ENCODE measurements at places on chromosomes 16 and 17.

GRCh38 chr16:9297437-9298113 is 206.1 kb downstream of the HAPSTR1 start:
- no peak for DNase-seq

DNA sequence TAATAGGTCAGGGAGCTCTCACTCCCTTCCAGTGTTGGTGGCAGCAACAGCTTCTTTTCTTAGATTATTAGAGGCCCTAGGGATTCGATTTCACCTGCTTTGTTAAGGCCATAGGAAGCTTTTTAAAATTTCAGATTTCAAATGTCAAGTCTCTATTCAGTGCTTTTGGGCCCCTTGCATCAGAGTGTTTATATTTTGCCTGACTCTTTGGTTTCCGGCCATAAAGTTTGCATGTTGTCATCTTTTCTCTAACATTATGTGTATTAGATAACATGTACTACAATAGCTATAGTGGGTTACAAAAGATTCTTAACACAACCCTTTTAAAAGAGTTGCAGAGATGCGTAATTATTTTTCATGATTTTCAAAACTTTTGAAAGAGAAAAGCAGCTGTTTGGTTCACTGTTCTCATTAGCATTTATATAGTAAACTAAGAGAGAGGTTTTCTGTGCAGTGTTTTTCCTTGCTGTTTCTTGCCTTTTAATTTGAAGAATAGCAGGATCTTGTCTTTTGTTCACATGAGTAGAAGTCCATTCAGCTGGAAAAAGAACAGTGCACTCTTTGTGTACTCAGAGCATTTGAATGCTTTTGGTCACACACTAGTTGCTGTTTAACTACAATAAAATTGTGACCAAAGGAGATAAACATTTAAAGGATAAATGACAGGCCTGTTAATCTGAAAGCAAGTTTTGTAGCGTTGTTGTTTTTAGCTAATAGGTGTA is 52.5 kb downstream of the FTO start:
- no peak for DNase-seq

DNA sequence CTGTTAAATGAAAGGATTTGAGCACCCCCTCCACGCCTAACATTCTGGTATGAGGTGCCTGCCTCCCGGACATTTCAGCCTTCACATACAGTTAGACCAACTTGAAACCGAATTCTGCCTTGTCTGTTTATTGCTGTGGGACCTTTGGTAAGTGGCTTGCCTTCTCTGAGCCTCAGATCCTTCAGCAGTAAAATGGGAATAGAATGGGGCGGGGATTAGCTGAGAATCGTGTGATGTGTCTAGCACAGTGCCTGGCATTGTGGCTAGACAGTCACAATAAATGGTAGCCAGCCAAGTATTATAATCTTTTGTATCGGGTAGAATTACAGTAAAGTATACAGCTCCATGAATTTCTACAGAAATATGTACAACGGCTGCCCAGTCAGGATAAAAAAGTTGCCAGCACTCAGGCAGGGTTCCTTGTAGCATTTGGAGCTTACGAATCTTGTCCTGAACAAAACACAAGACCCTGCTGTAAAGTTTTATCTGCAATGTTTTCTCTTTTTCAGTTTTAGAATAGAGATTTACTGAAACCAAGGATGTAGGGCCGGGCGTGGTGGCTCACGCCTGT is 786 bp downstream of the TMC7 start:
- DNase-seq, result no peak

- no peak for DNase-seq
Observed at GRCh38 chr16:1701216-1701878, 4.6 kb upstream of the MAPK8IP3 start.

DNA sequence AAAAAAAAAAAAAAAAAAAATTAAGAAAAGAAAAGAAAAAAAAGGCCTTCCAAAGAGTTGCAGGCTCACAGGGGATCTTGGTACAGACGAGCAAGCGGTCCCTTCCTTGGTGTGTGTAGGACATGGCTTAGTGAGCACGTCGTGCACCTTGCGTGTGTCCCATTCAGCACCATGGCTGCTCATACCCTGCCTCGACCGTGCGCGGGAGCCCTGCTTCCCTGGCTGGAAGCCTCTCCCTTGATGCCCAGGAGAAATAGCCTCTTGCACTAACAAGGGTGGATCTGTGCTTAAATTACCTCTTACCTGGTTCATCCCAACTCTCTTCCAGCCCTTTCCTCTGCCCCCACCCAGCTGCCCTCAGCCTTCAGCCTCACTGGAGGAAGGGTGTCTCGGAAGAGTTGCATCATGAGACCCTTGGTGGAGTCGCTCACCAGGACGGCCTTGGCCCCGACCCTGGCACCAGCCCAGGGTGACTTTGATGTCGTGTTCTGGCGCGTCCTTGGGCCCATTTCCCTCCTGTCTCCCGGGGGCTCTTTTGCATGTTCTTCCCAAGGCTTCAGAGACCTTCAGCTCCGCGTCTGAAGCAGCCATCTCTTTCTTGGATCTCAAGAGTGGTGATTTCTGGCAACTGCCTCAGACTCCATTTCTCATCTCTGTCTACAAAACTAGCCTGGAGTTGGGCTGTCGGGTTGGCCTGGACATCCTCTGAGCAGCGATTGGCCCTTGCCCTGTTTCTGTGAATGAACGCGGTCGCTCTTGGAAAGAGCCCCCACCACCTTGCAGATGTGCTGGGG is 127.2 kb downstream of the CMIP start:
- DNase-seq, result no peak

DNA sequence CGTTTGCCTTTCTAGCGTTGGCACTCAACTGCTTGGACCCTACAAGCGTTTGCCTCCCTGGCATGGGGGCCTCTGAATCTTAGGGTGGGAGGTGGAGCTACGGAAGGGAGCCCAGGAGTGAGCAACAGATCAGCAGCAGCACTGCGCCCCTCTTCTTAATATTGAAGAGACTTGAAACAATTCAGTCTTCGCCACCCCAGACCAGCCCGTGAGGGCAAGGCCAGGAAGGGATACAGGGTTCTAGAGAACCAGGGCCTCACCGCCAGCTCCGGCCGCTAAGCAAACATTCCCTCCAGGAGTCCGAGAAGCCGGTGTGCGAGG is 1.5 kb upstream of the GPRC5C start:
- DNase-seq, result no peak

DNA sequence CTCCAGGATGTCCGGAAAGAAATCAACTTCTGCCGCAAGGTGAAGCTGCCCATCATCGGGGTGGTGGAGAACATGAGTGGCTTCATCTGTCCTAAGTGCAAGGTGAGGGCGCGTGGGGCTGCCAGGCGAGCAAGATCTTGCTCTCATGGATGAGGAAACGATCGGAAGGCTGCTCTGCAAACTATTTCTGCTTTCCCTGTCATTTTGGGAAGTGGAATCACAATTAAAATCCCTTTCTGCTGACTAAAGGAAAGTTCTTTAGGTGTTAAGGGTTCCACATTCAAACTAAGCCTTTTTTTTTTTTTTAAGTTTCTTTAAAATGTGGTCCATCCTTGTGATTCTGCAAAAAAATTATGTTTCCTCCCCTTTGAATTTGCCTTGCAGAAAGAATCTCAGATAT is 17.7 kb downstream of the NUBP1 start:
- no peak for DNase-seq

DNA sequence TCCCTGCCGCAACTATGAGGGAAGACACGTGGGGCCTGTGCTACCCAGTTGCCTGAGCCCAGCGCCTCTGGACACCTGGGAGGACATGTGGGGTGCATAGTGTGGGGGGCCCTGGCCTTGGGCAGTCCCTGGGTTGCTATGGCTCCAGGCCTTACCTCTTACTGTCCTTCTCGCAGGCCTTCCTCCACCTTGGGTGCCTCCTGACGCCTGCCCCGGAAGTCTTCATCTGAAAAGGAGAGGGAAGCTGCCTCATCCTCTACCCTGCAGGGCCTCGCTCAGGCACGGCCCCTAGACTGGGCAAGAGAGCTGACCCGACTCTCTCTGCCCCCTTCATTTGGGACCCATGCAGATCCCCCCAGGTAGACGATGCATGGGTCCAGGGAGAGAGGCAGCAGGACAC is 16.5 kb upstream of the MRPS23 start:
- DNase-seq, result no peak

DNA sequence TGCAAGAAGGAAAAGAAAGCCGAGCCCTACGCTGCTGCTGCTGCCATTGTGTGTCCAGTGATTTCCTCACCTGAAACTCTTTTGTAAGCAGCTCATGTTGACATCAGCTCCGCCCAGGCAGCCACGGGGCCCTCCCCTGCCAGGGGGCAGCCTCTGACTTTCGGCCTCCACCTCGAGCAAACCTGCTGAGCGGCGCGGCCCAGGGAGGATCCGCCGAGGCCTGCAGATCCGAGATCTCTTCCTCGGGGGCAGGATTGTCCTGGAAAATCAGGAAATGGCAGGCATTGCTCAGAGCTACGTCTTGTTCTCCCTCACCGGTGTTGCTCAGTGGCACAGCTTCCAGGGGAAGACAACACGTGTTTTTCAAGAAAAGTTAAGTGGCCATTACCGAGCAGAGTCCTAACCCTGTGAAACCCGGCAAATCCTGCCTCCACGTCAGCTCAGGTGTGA is 35.6 kb upstream of the ZNF750 start:
- DNase-seq, result no peak

GRCh38 chr16:72264771-72265170 is 92.8 kb upstream of the PMFBP1 start:
- no peak for DNase-seq

DNA sequence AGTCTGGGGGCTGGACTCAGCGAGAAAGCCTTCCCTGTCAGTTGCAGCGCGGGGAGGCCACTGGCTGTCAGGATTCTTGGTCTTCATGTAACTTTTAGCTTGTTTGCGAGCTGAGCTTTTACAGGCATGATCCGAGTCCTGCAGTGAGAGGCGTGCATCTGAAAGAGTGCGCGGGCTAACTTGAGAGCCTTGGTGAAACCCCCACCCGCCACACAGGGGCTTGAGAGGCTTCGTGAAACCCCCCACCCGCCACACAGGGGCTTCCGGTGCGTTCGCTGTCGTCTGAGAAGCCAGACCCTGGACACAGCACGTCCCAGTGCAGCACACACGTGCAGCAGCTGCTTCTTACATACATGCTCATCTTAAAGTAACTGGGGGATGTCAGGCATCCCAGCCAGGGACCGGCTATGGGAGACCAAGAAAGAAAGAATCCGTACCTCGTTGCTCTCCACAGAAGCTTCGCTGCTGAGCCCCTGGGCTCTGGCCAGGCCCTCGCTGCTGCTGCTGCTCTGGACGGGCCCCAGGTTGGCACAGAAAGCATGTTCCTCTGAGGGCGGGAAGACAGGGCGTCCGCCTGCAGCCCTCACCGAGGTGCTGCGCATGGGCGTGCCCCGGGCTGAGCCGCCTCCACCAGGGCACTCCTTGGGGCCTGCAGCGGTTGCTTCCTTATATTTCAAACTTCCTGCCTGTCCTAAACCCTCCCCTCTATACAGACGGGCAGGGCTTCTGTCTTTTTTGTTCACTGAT is 7.8 kb downstream of the NUDT16L1 start:
- no peak for DNase-seq

- no peak for DNase-seq
Observed at GRCh38 chr17:80546267-80546666, 1.6 kb downstream of the RPTOR start.

- DNase-seq, result no peak
Observed at GRCh38 chr17:81636505-81637288, at the start of the genes NPLOC4 and TSPAN10. TSS of gene NPLOC4 (minus strand) at chr17:81637112. CDS start at chr17:81636930, 182 bp downstream. TSS of gene TSPAN10 (plus strand) at chr17:81637196. CDS start at chr17:81642413, 5,217 bp downstream.

GRCh38 chr17:42563143-42563509 is 1.2 kb downstream of the COASY start:
- no peak for DNase-seq

DNA sequence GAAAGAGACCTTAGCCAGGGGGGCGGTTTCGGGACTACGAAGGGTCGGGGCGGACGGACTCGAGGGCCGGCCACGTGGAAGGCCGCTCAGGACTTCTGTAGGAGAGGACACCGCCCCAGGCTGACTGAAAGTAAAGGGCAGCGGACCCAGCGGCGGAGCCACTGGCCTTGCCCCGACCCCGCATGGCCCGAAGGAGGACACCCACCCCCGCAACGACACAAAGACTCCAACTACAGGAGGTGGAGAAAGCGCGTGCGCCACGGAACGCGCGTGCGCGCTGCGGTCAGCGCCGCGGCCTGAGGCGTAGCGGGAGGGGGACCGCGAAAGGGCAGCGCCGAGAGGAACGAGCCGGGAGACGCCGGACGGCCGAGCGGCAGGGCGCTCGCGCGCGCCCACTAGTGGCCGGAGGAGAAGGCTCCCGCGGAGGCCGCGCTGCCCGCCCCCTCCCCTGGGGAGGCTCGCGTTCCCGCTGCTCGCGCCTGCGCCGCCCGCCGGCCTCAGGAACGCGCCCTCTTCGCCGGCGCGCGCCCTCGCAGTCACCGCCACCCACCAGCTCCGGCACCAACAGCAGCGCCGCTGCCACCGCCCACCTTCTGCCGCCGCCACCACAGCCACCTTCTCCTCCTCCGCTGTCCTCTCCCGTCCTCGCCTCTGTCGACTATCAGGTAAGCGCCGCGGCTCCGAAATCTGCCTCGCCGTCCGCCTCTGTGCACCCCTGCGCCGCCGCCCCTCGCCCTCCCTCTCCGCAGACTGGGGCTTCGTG is at the start of gene MAPT:
Gene MAPT (plus strand): TSS at position 533 of the 763 bp plus-strand sequence. CDS start 67,784 bp downstream, outside the sequence.
- no peak for DNase-seq

GRCh38 chr17:62750631-62751051 is 57.5 kb downstream of the MARCHF10 start:
- no peak for DNase-seq
